ENCODE measurements at places on chromosomes 3 and 15.

DNA sequence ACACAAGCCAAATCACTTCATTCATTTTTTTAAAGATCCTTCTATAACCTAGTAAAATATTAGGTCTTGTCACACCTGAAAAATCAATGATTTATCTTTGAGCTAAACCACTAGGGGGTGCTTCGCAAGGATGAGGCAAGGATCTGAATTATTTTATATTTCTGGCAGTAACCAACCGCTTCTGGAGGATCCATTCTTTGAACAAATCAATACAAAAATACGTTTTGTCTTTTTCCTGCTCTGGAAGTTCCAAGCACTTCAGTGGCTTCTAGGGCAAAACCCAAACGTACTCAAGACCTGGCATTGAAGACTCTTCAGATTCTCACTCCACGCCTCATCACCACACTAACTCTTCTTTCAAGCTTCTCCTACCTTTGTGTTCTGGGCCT lies 486 bp downstream of the LSG1 start:
- DNase-seq: no peak

GRCh38 chr3:140004271-140004670 lies 69.3 kb downstream of the CLSTN2 start:
- DNase-seq: no peak

DNA sequence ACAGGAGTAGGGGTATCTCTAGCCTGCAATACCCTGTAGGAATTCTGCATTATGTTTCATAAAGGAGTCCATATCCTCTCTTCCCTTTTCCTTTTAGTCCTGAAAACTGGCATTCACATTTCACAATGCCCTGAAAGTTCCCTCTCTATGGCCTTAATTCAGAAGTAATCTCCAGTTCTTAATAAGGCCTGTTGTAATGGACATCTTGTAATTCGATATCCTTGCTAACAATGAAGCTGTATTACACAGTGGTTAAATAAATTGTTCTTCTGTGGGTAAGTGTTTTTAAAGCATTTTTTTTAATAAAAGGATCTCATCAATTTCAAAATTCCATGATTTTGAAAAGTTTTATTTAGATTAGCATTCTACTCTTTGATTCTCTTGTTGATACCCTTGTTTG lies 34.3 kb upstream of the NEO1 start:
- no peak for DNase-seq

DNA sequence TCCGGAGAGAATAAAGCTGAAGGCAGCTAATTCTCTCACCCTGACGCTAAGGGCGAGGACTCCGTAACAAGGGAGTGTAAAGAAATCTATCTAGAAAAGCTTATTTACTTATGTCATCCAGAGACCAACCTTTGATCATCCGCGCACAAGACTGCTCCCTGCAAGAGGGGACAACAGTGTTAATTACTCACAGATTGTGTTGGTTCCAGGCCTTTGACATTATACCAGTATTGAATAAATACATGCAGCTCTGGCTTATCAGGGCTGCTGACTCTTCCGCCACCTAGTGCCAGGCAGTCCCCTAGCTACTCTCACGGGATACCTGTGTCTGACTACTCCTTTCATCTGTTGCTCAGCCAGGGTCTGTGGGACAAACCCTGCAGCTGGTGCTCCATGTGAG lies 211.7 kb downstream of the DTWD1 start:
- no peak for DNase-seq

GRCh38 chr3:145133281-145133680 lies 1027.7 kb downstream of the PLOD2 start:
- DNase-seq: no peak

DNA sequence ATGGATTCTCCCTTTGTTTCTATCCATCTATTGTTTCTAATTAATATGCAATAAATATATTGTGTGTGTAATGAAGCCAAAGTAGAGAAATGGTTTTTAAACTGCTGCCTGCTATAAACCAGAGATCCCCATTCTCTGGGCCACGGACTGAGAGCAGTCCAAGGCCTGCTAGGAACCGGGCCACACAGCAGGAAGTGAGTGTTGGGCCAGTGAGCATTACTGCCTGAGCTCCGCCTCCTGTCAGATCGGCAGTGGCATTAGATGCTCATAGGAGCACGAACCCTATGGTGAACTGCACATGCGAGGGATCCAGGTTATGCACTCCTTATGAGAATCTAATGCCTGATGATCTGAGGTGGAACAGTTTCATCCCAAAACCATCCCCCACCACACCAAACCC lies 85.2 kb upstream of the POMGNT2 start:
- DNase-seq: no peak

DNA sequence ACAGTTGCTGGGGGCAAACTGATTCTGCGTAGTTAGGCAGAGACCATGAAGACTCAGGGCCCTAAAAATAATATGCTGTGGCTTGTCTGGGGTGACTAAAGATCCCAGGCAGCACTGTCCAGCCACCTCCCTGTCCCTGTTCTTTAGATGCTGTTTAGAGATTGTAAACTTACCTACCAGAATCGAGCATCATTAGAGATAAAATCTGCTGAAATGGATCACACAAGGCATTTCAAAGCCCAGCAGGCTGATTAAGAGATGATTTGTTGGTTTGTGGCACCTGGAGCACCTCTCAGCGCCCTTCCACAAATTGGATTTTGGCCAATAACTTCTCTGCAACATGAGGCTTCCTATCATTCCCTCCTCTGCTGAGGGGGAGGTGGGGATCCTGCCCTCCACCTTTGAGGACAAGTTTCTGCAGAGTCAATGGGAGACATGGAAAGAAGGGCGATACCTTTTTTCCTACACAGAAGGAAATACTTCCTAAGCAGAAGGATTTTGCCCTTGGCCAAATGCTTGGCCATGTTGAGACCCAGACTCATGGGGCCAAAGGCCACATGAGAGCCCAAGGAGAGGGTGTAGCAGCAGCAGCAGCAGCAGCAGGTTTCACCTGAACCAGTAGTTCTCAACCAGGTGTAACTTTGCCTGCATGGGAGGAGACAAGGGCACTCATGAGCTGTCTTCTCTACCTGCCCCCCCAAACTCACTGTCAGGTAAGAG lies 37.5 kb downstream of the SEMA5B start:
- no peak for DNase-seq

Measured in posterior vena cava (tissue), 2 donors.